ENCODE measurements at places on chromosomes 5 and 9. TPM values are rescaled to one million over a fixed set of nuclear protein-coding genes. Genes with fewer than 3 reads are reported as not detected.

GRCh38 chr9:129026442-129027223 lies 1.5 kb downstream of the SH3GLB2 start:
- peak; percentile 14 for DNase-seq

The STC2 gene
- total RNA-seq, result 41.0 TPM

The NAIP gene
- total RNA-seq, result 0.69 TPM

The SHC3 gene
- total RNA-seq, result 2.1 TPM
